Right ventricle myocardium inferior (tissue), 1 donor: ENCODE measurements at places on chromosomes 2 and 18. TPM values are rescaled to one million over a fixed set of nuclear protein-coding genes. Genes with fewer than 3 reads are reported as not detected.

Gene DNAH7
- total RNA-seq = 0.05 TPM

Gene FAM124B
- total RNA-seq = 1.9 TPM

DNA sequence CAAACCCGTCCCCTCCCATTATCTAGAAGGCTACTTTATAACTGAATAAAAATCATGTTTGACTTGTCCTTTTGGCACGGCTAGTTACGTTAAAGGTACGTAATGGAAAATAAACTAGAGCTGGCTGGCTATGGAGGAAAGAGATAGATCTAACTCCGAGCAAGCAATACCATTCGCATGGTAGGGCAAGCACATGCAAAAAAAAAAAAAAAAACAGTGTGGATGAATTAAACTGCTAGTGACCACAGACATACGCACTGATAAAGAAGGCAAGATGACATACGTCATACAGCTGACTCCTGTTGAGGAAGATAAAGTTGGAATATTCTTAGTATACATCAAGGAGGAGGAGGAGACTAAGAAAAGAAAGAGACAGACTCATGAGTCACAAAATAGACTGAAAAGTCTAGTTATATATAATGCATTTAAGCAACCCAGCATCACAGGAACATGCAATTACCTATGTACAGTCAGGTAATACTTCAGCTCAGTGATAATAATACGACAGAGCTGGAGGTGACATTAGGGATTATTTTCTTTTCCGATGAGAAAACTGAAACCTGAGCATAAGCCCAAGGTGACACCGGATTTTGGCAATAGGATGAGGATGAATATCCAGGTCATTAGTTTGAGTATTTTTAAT is 37.9 kb upstream of the NARS1 start:
- no peak for DNase-seq

- peak; percentile 89 for DNase-seq
These were observed 502 bp downstream of the EPAS1 start for GRCh38 chr2:46297546-46298271.

- DNase-seq = no peak
These were observed 2.9 kb downstream of the C1QL2 start for GRCh38 chr2:119155633-119156032.

GRCh38 chr18:46464926-46465655 is 191.9 kb downstream of the LOXHD1 start:
- no peak for DNase-seq
